ENCODE measurements at places on chromosomes 7 and 10. TPM values are rescaled to one million over a fixed set of nuclear protein-coding genes. Genes with fewer than 3 reads are reported as not detected.
A peak's percentile ranks its signal among the peaks of the same experiment; 100 is the strongest.

Gene ASIC3
- 9.0 TPM for total RNA-seq

Gene C7orf33
- total RNA-seq: not detected

Gene SAMD9L
- 28.1 TPM for total RNA-seq

Gene LOXL4
- total RNA-seq: not detected

Gene C10orf53
- not detected for total RNA-seq

Gene GIMAP2
- total RNA-seq: 29.1 TPM

DNA sequence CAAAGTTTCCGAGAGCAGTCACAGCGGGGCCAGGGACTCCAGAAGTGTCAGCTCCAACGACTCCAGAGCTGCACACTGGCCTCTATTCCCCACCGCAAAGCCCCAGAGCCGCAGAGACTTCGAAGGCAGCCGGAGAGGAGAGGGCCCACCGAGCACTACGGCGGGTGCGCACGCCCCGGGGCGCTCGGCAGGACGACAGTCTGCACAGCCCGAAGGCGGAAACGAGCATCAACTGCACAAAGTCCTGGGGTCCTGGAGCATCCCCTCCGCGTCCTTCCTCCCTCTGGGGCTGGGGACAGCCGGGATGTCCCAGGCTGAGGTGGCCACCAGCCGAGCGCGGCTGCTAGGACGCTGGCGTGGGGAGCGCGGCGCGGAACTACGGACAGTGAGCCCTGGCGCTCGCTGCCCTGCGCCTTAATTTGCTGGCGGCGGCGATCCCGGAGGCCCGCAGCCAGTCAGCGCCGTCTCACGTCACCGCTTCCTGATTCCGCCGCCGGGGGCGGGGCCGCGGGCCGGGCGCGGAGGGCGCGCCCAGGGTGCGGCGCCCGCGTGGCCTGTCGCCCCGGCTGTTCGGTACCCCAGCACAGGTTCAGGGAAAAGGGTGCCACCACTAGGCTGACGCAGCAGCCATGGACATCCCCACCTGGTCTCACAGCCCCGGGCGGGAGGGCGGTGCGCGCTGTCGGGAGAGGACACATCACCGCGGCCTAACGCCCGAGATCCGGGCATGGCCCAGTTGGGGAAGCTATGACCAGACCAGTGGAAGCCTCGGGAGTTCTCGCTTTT is at the start of gene TBX20:
TBX20 (minus strand) TSS at position 391 of the 786 bp plus-strand sequence. CDS start 480 bp downstream, outside the sequence.
- peak; percentile 66 for ATAC-seq

DNA sequence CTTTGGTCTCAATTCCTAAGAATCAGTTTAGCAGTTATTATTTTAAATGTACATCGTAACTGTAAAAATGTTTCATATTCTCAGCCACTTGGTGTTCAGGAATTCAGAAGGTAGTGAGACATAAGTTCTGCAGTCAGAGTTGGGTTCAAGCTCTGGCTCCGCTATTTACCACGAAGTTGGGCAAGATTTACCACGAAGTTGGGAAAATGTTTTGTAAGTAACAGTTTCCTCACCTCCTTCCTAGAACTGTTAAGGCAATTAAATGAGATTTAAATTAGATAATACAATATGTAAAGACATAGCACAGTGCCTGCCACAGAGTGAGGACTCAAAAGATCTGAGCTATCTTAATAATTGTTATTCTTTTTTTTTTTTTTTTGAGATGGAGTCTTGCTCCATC is 16.3 kb upstream of the ABLIM1 start:
- ATAC-seq: no peak

- peak; percentile 62 for ATAC-seq
Measured at GRCh38 chr7:28078036-28078901, 102.3 kb downstream of the JAZF1 start.

- no peak for ATAC-seq
Measured at GRCh38 chr7:113824117-113824823, 94.5 kb downstream of the PPP1R3A start.
